ENCODE measurements at places on chromosomes 6 and 20.
A peak's percentile ranks its signal among the peaks of the same experiment; 100 is the strongest.

DNA sequence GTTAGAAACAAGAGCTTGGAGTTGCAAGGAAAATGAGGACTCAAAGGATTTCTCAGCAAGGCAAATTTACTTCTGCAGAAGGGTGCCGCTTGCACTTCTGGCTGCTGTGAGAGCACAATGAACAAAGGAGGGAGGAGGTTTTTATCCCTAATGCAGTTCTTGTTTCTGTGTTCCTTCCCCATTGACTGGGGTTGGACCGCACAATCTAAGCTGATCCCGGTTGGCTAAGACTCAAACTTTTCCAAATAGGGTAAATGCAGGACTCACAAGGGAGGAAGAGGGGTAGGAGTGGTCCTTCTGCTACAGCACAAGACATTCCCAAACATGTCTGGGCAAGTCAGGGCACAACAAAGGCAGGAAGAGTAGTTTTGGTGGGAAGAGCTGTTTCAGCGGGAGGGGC lies 249.6 kb upstream of the MOCS1 start:
- ATAC-seq = no peak

GRCh38 chr20:58076405-58076804 lies 152.0 kb downstream of the ANKRD60 start:
- no peak for ATAC-seq

GRCh38 chr6:27742833-27743573 lies 169.2 kb downstream of the OR2B2 start:
- ATAC-seq = no peak

GRCh38 chr6:167127785-167128531 lies 5.1 kb downstream of the CCR6 start:
- no peak for ATAC-seq

GRCh38 chr6:118810420-118811027 lies 83.4 kb upstream of the ASF1A start:
- ATAC-seq = no peak

- no peak for ATAC-seq
These were observed 104.0 kb upstream of the EPHA7 start for GRCh38 chr6:93523365-93523764.

- ATAC-seq = no peak
These were observed 234.4 kb upstream of the MCHR2 start for GRCh38 chr6:100228437-100228833.

DNA sequence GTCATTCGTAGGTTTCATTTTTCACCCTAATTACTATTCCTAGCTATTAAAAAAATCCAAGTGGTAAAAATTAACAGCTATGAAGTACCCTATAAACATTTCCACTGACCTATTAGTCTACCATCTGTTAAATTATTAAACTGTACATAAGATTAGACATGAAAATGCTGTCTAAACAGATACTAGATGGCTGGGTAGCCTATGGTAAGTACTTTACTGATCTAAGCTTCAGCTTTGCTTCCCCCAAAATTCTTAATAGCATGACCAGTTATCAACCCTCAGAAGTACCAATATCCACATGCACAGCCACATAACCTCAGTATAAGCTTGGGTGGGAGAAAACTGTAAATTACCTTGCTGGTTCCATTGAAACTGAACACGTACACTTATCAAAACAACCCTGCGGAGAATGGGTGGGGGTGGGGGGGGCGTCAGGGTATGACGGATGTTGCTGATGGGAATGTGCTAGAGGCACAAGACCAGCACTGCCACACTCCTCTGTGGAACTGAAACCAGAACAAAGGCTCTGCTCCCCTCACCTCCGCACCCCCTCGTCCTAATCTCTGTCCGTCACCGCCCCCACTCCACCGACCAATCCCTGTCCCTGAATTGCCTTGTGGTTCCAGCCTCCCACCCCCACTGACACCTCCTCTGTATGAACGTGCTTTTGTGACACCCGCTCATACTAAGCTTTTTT lies 45.3 kb downstream of the B4GALT5 start:
- no peak for ATAC-seq

- ATAC-seq = peak; percentile 88
These were observed 88.3 kb downstream of the CEBPB start for GRCh38 chr20:50278684-50279531.

All from motor neuron (in vitro differentiated cells).